ENCODE measurements at places on chromosomes 3 and 15. TPM values are rescaled to one million over a fixed set of nuclear protein-coding genes. Genes with fewer than 3 reads are reported as not detected.

Gene MOBP
- polyA plus RNA-seq: not detected

Gene DAZL
- not detected for polyA plus RNA-seq

Gene ALDH1A2
- polyA plus RNA-seq: 0.24 TPM

Gene SCN11A
- polyA plus RNA-seq: 0.02 TPM

Gene SCAMP5
- polyA plus RNA-seq: 0.41 TPM

Gene TOMM70
- 11.5 TPM for polyA plus RNA-seq

Gene GASK1A
- polyA plus RNA-seq: 1.1 TPM

Gene EFCC1
- 0.96 TPM for polyA plus RNA-seq

Data from esophagus (tissue), 2 donors.